ENCODE measurements at places on chromosomes 12 and 14.

DNA sequence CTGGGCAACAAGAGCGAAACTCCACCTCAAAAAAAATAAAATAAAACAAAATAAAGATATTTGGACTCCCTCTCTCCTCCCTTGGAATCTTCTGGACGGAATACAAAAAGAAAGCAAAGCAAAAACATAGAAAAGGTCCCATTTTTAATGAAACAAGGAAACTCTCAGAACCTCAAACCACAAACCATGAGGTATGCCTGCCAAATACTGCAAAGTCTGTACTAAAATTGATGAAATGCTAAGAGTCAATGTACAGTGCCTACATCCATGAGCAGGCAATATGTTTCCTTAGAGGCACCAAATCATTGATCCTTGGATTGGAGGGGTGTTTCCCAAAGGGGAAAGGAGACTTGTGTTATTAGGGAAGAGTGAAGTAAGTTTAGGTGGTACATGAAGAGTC is 8.2 kb upstream of the RPS6KA5 start:
- DNase-seq: no peak

DNA sequence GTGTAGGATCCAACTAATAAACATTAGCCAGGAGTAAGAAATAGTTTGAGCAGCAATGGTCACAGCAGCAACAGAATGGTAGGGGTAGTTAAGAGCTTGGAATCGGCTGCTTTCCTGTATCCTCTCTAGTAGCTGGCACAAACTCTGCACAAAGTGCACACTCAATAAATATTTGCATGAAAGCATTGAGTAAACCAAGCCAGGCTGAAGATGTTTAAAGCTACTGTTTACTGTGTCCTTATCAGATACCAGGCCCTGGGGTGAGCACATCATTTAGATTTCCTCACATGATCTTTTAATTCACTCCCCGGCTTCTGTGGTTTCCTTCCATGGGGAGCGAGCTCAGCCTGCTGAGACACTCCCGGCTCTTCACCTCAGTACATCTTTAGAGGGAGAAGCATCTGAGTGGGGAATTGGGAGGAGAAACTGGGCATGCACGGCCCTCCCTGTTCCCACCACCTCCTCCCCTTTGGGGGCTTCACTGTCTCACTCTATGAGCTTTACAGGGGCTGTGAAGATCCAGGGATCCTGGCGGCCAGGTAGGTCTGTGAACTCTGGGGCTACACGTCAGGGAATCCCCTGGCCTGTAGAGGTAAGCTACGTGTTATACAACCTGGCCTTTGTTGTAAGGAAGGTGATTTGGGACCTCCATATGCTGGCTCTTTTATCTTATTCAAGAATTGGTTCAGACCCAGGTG is 107.2 kb upstream of the VASH1 start:
- no peak for DNase-seq

DNA sequence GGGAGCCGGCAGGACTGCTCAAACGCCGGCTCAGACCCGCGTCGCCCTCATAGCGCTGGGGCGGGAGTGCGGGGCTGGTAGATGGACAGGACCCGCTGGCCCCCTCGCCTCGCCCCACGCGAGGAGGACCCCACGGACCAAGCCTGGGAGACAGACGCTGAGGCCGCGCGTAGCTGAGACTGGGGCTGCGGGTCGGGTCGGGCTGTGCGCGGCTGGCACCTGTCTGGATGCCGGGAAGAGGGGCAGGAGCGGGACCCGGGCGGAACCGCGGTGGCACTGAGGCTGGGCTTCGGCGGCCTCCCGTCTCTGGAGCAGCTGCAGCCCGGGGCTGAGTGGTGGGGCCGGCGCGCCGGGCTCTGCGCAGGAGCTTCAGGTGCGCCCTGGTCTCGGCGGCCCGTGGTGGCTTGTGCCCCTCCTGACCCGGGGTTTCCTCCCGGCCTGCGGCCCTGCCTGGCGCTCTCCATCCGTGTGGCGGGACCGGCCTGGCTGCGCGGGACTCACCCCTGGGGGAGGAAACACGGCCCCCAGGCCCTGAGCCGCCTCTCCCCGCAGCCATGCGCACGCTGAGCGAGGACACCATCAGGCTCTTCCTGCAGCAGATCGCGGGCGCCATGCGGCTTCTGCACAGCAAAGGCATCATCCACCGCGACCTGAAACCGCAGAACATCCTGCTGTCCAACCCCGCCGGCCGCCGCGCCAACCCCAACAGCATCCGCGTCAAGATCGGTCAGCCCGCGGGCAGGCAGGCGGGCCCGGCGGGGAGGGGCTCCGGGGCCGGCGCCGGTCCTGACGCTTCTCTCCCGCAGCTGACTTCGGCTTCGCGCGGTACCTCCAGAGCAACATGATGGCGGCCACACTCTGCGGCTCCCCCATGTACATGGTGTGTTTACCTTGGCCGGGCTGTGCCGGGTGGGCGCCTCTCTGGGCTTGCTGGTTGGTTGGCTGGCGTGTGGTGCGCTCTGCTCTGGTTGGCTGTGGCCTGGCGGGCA is 14.0 kb downstream of the ULK1 start:
- DNase-seq: no peak

DNA sequence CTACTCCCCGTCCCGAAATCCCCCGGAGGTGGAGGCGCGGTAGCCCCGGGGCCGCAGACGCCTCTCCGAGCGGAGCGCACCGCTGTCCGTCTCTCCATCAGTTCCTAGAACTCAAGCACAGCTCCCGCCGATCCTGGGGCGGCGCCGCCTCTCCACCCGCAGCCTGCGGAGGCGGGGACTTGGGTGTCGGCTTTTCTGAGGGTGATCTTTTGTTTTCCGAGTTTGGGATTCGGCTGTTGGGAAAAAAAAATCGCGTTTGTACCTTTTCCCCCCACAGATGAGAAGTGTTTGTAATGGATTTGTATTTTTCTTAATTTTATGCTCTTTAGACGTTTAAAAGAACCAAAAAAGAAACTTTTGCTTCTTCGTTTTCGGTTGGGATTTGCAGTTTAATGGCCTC is 26.6 kb downstream of the LRCOL1 start:
- DNase-seq: no peak

DNA sequence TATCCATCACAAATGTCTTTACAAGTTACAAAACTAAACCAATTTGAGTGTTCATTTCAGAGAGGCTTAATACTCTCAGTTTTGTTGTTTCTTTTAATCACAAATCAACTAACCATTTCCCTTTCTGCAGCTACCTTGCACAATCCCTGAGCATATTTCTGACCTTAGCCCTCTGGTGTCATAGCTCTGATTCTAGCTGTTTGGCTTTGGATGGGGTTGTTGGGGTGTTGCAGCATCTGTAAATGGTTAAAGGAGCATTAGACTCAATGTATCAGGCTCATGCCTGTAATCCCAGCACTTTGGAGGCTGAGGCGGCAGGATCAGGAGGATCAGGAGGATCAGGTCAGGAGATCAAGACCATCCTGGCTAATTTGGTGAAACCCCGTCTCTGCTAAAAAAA is 461.4 kb downstream of the NRXN3 start:
- DNase-seq: no peak

DNA sequence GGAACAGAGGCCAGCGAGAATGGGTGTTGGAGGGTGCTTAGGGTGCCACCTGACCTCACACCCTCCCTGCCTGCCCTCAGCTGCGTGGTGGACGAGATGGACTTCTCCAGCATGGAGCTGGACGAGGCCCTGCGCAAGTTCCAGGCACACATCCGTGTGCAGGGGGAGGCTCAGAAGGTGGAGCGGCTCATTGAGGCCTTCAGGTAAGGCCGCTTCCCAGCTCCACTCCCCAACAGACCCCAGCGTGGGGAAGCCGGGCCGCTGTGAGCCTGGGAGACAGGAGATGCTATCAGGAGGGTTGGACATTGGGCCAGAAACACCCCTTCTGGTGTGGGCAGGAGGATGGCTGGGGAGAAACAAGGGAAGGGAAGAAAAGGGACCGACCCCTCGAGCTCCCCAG is 57.0 kb downstream of the SLC6A12 start:
- no peak for DNase-seq

GRCh38 chr12:120429368-120429767 is 8.5 kb upstream of the COX6A1 start:
- DNase-seq: no peak

GRCh38 chr14:74932401-74932901 is 9.4 kb upstream of the RPS6KL1 start:
- no peak for DNase-seq

DNA sequence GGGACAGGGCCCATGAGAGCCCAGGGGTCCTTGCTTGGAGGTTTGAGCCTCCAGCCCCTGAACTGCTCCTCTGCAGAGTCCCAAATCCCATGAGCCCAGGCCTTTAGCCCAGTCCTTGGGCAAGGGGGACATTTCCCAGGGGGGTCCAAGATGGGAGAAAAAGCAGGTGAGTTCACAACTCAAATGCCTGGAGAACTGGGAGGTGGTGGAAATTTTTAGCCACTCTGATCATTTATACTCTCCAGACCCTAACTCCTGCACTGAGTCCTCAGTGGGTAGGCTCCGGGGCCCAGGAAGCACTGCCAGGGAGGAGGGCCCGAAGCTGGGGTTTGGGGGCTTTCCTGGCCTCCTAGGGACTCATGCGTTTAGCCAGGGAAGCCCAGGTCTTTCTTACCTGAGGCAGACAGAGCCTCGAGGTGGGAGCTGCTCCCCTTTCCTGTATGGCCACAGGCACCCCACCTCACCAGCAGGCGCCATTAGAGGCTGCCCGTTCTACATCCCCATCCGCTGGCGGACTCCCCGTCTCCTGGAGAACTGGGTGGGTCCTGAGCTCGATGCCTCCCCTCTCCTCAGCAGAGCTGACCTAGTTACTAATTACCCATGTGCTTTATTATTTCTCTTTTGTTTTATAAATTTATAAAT is 998 bp downstream of the HNF1A start:
- no peak for DNase-seq

Measured in endothelial cell (in vitro differentiated cells).